HT-29 (cell line): ENCODE measurements at places on chromosomes 1 and 21.

DNA sequence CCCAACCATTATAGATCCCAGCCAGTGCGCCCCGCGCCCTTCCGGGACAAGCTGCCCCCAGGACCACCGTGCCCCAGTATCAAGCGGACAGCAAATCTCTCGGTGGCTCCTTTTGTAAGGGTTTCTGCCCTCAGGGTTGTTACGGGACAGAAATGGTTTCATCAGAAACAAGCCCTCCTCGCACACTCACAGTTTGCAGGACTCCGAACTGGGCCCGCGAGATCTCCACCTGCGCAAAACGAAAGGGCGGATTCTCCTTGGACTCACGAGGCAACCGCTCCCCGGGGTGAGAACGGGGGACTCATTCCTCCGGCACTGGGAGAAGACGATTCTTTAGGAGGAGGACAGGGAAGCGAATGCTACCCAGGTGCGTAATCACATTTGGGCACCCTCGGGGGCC is 51.1 kb upstream of the H6PD start:
- DNase-seq: no peak

DNA sequence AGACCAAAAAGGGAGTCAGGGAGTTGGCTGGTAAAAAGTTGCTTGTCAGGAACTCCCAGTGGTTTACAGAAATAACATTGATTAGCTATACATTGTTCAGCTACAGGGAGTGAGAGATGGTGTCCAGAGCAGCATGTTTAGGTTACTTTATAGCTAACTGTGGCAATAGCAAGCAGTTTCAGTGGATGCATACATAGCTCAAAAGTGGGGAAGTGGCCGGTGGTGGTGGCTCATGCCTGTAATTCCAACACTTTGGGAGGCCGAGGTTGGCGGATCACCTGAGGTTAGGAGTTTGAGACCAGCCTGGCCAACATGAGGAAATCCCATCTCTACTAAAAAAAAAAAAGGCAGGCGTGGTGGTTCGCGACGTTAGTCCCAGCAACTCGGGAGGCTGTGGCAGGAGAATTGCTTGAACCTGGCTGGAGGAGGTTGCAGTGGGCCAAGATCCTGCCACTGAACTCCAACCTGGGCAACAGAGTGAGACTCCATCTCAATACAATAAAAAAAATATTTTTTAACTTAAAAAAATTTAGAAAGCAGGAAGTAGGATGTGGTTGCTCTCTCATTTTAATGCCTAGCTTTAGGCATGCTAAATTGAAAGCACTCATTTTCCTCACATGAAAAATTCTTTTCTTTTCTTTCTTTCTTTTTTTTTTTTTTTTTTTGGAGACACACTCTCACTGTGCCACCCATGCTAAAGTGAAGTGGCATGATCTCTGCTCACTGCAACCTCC is 109.7 kb downstream of the PPIAL4G start:
- DNase-seq: no peak

GRCh38 chr1:225835856-225836255 is 25.9 kb downstream of the EPHX1 start:
- DNase-seq: no peak

DNA sequence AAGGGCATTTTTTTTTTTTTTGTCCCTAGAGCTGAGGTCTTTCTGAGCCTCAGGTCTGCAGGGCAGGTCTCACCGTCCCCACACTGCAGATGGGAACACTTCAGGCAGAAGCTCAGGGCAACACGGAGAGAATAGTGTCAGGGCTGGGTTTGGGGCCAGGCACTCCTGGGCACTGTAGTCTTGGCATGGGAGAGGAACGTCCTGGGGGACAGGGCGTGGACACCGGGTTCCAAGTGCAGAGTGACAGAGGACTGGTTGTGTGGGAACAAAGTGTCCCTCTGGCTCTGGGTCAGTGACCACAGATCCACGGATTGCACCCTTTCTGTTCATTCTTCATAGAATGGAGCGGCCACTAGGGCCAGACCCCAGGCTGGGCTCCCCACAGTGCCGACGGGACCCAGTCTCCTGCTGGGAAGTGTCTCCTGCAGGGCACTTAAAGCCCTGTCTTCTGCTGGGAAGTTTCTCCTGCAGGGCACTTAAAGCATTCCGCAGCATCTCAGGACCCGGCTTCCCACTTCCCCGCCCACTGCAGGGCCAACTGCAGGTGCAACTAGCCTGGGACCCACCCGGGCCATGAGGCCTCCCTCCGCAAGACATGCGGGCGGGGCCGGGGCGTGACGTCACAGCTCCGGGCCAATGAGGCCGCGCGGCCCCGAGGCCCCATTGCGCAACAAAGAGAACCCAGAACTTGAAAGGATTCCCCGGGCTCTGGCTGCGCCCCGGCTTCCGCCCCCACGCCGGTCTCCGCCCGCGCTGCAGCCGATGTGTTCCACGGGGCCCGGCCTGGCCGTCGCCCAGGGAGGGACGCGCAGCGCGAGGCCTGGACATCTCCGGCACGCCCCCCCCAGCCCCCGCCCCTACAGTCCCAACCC is 1.2 kb downstream of the GPR153 start:
- peak; percentile 79 for DNase-seq

DNA sequence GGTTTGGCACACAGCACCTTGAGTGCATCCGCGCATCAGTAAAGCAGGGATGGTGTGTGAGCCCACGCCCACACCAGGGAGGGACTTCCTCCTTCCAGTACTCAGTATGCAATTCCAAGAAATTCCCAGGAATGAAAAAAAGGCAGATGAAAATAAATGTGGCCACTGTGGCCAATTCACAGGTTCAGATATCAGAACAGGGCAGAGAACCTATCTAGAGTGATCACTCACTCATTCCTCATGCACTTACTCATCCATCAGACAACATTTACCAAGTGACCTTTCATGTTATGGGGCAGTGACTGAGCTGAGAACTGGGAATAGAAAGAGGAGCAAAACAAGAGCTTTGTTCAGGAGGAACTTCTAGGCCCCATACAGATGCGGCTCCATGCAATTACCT is 113.7 kb downstream of the ZSCAN20 start:
- no peak for DNase-seq

- DNase-seq: peak; percentile 90
Measured at GRCh38 chr1:33055210-33056008, 18.7 kb upstream of the AK2 start.
